ENCODE measurements at places on chromosomes 6 and 20.

DNA sequence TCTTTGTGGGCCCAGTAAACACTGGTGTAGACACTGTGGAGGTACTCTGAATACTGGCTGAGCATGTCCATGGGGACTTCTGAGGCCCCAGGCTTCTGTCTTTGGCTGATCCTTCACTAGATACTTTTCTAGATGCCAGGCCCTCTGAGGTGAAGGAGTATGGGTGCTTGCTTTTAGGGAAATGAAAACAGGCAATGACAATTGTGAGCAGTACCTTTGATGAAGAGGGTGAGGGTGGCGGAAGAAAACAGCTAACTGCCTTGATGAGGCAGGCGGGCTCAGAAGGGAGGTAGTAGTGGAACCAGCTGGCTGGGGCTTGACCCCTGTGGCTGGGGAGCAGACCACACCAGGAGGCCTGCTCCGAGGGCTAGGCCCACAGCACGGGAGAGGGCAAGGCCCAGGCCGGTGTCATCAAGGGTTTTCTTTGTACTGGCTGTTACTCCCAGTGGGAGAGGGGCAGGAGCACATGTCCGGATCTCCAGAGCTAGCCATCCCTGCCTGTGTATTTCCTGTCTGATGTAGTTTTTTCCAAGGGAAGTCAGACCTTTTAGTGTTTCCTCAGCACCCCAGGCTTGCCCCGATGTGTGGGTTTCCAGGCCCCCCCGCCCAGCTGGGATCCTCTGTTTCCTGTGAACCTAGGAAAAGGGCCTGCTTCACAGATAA is 3.9 kb downstream of the PLCG1 start:
- peak; percentile 52 for DNase-seq

GRCh38 chr6:155152211-155153076 is 111.4 kb upstream of the CLDN20 start:
- no peak for DNase-seq

DNA sequence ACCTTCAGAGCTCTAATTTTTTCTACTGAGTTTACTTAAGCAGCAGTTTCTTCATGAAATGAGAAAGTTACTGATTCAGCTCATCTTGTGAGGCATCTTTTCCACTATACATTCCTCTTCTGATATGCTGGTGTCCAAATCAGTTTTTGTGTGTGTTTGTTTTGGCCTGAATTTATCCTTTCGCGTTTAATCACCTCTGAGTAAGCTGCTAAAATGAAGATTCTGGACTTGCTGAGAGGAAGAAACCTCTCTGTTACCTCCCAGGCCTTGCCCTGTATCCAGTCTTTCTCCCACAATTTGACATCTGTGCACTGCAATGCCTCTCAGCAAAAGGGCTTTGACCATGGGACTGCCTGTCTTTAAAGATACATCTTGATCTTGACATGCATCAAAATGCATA is 536.2 kb upstream of the NRSN1 start:
- no peak for DNase-seq

DNA sequence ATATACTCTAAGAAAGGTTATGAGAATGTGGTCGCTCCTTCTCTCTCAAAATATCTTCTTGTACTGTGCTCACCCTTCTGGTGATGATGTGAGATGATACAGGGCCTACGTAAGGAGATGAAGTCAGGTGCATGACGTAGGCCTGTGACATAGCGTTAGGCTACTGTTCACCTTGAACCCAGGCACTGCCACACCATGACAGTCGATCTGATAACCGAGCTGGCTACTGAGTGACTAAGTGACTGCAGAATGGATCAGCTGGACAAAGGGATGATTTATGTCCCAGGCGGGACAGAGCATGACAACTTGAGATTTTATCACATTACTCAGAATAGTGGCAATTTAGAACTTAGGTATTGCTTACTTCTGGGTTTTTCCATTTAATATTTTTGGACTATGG is 11.2 kb downstream of the SLC24A3 start:
- DNase-seq: no peak

- no peak for DNase-seq
These were observed 95.1 kb downstream of the PLCB4 start for GRCh38 chr20:9163995-9164394.

DNA sequence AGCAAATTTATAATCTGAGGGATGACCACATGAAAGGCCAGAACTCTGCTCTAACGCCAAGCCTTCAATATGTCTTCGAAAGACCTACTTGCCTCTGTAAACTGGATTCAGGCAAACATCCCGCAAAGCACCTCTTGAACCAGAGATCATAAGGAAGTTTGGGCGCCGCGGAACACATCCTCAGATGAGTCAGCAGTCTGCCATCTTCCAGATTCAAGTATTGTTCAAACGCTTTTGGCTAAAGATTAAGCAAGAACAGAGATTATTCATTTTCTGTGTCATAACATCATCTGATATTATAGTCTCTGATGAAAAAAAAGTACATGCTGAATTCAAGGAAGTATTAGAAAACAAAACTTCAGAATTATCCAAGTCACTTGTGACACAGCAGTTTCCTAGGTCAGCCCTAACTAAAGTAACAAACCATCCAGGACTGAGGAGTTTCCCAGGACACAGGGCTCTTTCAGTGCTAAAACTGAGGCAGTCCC is 20.8 kb downstream of the TBC1D7 start:
- DNase-seq: peak; percentile 68

DNA sequence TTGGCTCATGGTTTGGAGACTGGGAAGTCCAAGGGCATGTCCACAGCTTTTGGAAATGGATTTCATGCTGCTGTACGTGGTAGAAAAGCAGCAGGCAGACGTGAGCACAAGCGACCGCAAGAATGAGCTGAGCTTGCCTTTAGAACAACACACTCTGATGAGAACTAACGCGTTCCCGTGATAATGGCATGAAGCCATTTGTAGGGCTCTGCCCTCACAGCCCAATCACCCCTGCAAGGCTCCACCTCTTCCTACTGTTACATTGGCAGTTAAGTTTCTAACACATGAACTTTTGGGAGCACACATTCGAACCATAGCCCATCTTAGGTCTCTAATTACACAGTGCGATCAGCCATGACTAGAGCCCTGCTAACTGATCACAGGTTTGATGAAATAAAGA is 107.5 kb upstream of the TMEM170B start:
- no peak for DNase-seq

GRCh38 chr6:36729161-36729524 is 31.5 kb downstream of the RAB44 start:
- DNase-seq: no peak

- no peak for DNase-seq
These were observed 122.2 kb downstream of the KIF13A start for GRCh38 chr6:17865243-17865642.

All from pulmonary artery endothelial cell (primary cell).